Effector memory CD8-positive, alpha-beta T cell (primary cell): ENCODE measurements at places on chromosomes 6 and 20.

DNA sequence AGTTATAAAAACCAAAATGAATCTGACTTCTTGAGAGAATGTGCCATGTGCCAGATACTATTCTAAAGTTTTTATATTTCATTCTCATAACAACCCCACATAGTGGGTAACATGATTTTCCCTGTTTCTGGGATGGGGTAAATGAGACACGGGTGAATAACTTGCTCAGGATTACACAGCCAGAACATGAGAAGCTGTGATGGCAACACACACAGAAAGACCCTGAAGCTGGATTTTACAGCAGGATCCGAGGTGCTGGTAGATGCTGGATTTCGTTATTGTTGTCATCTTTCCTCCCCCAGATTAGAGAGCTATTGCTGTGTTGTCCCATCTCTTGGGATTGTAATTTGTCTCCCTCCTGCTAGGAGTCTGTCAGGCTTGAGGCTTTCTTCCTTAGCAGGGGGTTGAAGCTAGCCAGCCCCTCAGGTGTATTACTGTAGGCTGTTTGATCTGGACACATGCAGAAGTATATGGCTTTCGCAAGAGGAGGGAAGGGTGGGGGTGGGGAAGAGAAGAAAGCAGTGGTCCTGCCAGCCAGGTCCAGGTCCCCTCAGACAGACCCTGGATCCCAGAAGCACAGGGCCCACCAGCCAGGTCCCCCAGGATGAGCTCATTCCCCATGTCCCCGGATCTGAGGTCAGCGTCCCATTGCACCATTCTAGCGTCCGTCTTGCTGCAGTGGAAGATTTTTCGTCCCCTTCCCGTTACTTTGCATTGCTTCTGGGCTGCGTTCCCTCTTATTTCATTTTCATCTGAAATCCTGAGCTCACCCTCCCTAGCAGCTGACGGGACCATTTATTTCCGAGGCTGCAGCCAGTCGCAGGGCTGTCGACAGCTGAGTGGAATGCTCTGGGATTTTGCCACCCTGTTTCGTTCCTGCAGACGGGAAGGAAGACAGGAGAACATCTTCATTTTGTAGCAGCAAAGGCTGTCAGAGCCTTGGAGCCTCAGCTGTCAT, 7.3 kb upstream of the KCNG1 start:
- no peak for DNase-seq

- no peak for DNase-seq
These were observed 67.8 kb upstream of the NAA20 start for GRCh38 chr20:19949195-19949867.

- no peak for DNase-seq
These were observed 49.7 kb upstream of the FUCA2 start for GRCh38 chr6:143561105-143561704.

- DNase-seq, result no peak
These were observed 28.3 kb upstream of the SMIM29 start for GRCh38 chr6:34276881-34277762.

GRCh38 chr6:147954938-147955337, 387.7 kb upstream of the SASH1 start:
- DNase-seq, result no peak

DNA sequence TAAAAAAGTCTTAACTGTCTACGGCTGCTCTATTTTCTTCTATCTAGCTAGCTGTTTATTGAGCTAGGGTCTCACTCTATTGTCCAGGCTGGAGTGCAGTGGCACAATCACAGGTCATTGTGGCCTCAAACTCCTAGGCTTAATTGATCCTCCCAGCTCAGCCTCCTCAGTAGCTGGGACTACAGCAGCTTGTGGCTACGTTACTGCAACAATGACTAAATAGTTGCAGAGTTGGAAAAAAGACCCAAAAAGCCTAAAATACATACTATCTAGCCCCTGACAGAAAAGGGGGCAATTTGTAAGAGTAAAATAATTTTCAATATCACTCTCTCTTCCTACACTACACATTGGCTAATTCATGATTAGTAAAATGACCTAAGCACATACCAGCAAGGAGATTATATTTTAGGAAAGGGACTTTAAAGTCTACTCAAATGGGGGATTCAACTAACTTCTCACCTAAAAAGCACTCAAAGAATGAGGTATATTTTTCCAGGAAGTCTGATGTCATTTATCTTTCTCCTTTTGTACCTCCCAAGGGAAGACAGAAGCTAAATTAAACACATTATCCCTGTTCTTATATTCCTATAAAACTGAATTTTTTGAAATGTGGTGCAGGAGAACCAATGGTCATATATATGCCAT, 82.8 kb downstream of the ZMYND8 start:
- DNase-seq, result no peak

GRCh38 chr6:16058929-16059345, 69.9 kb upstream of the MYLIP start:
- DNase-seq, result no peak

GRCh38 chr20:34076952-34077351, 35.1 kb downstream of the EIF2S2 start:
- no peak for DNase-seq

DNA sequence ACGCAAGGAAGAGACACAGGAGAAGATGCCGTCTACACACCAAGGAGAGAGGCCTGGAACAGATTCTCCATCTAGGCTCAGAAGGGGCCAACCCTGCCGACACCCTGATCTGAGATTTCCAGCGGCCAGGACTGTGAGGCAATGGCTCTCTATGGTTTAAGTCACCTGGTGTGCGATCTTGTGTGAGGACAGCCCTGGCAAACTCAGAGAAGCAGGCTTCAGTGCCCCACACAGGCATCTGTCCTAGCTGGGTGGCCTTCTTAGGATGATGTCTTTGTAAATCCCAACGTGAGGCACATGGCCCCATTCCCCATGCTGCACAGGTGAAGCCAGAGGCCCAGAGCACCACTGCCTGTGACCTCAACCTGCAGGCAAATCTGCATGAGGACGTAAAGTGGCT, 87.6 kb upstream of the FRMD1 start:
- no peak for DNase-seq

DNA sequence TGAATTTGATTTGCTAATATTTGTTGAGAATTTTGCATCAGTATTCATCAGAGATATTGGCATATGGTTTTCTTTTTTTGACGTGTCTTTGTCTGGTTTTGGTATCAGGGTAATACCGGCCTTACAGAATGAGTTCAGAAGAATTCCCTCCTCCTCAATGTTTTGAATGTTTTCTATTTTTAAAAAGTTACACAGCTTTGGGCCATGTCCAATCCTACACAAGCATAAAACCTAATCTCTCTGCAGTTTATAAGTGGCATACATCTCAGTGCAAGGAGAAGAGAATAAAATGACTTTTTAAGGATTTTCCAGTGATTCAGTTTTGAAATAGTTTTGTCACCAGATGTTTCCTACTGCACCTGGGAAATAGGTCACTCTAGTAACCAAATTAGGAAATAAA, 185.5 kb downstream of the COL12A1 start:
- no peak for DNase-seq

- no peak for DNase-seq
These were observed 51.9 kb upstream of the EXOC2 start for GRCh38 chr6:744666-745353.

DNA sequence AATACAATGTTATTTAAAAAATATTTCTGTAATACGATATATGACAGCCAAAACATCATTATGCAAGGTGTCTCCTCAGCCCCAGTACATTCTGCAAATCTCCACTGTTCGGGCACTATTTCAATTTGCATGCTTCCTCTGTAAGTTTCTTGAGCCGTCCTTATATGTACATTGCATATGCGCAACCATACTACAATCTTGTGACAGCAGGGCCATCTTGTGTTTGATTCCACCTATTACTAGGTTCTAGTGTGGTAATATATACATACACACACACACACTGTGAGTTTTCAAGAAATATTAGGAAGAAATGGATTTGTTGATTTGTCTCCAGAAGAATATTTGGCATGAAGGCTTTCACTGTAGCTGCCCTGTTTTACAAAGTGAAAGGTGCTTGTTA, 9.8 kb downstream of the LYRM4 start:
- DNase-seq, result no peak

DNA sequence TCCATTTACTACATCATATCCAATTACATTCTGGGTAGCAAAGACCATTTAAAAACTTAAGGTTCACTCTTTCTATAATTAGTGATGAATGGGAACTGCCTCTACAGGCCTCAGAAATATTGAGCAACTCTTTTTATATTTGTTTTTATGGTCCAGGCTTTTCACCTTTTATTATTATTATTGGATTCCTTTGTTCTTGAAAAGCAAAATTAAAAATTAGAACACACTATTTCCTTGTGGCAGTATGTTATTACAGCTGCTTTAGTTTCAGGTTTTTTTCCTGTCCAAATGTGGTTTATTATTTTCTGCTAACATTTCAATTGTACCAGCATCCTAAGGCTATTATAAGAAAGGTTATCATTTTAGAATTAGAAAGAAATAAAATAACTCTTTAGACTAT, 150.1 kb downstream of the FARS2 start:
- DNase-seq, result no peak

DNA sequence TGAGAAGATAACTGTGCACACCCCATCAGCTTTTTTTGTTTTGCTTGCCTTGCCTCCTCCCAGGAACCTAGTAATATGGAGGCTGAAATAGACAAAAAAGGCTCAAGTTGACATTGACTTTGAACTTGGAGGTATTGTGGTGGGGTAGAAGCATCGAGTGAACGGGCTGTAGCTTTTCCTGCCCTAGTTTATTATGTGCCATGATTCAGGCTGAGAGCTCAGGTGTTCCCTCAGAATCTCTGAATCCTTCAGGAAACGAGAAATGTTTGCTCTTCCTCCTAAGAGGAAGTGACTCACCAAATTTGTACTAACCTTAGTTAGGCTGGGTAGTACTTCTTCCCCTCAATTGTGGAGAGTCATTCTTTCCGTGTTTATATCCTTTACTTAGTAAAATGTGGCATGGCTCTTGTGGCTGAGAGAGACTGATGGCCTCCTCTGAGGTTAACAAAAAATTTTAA, 98.8 kb downstream of the SASH1 start:
- DNase-seq, result no peak

GRCh38 chr6:99013145-99013544, 65.4 kb upstream of the FBXL4 start:
- no peak for DNase-seq

DNA sequence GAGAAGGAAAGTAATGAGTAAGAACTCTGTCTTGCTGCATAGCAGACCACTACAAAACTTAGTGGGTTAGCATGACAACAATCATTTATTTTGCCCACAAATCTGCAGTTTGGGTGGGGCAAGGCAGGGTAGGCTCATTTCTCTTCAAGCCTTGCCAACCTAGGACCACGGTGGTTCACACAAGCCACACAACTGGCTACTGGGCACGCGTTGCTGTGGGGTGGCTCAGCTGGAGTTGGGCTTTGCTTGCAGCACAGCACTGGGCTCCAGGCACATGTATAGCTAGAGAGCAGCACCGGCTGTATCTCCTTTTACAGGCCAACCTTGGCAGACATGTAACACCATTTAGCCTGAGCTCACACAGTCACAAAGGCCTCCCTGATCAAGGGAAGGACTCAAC, 4.6 kb upstream of the NXT1 start:
- no peak for DNase-seq

- no peak for DNase-seq
These were observed 171.5 kb downstream of the CARMIL1 start for GRCh38 chr6:25450469-25451198.

- no peak for DNase-seq
These were observed 18.0 kb upstream of the BRPF3 start for GRCh38 chr6:36178544-36178943.

- DNase-seq, result no peak
These were observed 37.3 kb downstream of the NTSR1 start for GRCh38 chr20:62745952-62746288.

DNA sequence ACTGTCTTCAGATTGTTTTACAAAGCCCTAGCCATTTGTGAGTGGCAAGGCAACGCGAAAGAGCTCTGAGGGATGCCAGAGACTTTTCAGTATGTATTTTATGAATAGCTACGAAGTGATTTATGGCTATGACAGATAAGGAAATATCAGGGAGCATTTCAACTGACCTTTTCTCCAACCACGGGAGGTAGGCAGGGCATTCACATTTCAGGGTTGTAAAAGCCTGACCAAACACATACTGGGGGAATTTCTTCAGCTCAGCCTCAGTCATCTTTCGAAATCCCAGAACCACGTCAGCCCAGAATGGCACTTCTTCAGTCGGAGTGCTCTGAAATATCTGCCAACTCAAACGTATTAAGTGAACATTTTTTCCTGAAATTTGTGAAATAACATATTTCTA, 10.8 kb downstream of the DDO start:
- DNase-seq, result no peak

DNA sequence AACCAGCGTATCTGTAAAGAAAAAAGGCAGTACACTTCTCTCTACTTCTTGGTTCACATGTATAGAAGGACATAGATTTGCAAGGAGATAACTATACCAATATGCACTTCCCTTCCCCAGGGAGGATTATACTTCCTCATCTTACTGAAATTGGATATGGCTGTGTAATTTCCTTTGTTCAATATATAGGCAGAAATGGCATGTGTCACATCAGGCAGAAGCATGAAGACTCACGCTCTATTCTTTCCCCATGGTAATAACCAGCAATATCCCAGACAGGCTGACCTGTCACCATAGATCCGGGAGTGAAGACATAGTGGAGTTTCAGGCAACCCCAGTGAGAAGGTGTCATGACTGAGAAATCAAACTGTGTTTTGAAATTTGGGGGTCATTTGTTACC, 518.3 kb downstream of the KIF16B start:
- no peak for DNase-seq

GRCh38 chr20:58613061-58613854, 37.8 kb upstream of the STX16 start:
- DNase-seq, result no peak

- no peak for DNase-seq
These were observed 57.2 kb downstream of the CNKSR3 start for GRCh38 chr6:154453329-154453728.

DNA sequence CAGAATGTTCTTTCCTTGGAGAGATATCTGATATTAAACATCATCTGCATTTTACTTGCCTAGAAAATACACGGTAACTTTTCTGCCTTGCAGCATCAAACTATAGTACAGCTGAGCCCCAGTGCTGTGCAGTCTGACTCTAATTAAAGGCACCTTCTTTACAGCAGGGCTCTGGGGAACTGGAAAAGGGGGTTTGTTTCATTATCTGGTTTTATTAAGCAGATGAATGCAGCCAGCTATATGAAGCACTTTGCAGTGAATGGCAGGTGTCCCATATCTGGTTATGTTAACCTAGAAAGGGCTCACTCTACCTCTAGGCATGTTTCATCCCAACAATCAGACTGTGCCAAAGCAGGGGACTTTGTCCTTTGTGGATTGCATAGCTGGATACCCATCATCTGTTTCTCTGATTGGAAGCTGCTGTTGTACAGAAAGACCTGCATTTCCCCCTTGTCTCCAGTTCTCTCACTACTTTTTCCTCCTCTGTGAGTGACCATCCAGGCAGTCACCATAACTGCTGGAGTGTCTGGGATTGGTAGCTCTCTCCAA, 39.6 kb upstream of the CMTR1 start:
- no peak for DNase-seq

GRCh38 chr6:139126255-139126654, 8.6 kb upstream of the HECA start:
- no peak for DNase-seq

- no peak for DNase-seq
These were observed 15.0 kb downstream of the GRM4 start for GRCh38 chr6:34130862-34131261.
